ENCODE measurements at places on chromosomes 1 and 21.
A peak's percentile ranks its signal among the peaks of the same experiment; 100 is the strongest.

DNA sequence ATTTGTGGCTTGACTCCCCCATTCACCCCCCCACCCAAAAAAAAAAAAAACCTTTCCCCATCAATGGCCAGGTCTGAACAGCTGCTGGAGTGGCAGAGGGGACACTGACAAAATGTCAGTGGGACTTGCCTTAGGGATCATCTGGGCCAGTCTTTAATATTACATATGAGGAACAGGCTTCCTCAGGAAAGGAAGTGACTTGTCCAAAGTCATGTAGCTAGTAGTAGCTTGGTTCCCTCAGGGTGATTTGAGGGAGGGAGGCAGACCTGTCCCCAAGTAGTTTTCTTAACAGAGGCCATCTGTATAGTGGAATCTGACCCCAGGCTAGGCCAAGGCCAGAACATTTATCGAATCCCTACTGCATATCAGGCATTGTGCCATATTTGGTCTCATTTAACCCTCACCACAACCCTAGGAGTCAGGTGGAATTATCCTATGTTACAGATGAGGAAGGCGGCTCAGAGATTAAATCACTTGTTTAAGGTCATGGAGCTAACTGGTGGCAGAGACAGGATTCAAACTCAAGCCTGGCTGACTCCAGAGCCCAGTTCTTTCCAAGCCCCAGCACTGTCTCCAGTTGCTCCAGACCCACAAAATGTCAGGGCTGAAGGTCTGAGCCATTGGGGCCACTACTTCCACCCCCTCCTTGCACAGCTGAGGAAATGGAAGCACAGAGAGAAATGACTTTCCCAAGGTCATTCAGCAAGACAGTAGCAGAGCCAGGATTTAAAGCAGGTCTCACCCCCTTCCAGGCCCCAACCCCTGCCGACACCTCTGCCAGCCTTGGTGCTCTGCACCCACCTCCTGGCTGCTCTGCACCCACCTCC lies 10.4 kb downstream of the ZBTB7B start:
- DNase-seq, result no peak

GRCh38 chr21:21921410-21922232 lies 923.4 kb downstream of the NCAM2 start:
- no peak for DNase-seq

- DNase-seq, result no peak
These were observed 93.8 kb downstream of the DMRTA2 start for GRCh38 chr1:50329332-50329932.

DNA sequence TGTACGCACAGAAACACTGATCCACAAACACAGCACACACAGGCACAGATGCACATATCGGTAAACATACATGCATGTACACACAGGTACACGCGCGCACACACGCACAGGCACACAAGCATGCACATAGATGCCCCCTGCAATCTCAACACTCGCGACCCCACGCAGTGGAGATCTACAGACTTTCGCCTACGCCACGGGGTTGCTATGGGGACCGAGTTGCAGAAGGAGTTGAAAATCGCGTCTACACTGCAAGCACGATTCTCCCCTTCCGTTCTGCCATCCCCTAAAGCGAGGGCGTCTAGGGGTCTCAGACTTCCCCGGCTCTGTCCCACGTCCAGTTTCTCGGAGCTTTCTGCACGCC lies 826 bp downstream of the TRIM17 start:
- DNase-seq, result no peak

DNA sequence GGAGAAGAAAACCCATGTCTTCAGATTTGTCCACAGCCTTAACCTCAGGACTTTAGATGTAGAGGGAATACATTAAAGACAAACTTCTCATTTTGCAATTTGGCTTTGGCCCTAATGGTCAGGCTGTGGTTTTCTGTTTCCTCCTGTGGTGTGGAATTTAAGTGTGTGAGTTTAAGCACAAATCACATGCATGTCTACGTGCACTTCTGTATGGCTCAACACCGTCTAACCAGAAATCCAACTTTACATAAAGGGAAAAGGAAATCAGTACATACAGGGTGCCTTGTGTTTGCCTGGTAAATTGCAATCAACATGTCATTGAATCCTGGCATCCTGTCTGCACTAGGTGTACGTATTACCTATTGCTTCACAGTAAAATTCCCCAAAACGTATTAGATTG lies 1.2 kb upstream of the ZNF124 start:
- peak; percentile 6 for DNase-seq

DNA sequence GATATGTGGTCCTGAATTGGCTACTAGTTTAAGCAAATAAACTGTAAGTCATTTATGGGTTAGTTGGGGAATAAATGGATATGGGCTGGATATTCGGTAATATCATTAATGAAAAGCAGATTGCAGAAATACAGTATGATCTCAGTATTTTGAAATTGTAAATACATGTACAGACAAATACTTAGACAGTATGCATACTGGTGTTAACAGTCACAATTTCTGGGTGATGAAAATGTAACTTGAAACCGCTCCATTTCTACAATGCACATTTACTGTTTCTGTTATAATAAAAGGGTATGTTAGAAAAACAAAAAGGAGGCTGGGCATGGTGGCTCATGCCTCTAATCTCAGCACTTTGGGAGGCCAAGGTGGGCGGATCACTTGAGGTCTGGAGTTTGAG lies 28.0 kb downstream of the BLZF1 start:
- DNase-seq, result no peak

DNA sequence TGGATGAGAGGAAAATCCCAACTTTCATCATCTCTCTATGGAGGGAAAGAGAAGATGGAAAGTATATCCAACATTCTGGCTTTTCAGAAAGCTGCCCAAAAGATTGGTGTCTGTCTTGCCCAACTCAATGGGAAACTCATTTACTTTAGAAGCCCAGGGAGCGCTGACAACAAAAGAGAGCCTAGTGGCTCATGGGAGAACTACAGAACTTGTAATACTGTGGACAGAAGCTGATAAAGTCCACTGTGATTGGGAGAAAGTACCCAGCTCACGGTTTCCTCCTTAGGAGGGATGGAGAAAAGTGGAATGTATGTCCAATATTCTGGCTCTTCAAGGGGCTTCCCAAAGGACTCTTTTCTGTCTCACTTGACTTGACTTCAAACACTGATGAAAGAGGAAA lies 66.0 kb downstream of the RGS21 start:
- no peak for DNase-seq

- DNase-seq, result no peak
These were observed 3.2 kb downstream of the NIT1 start for GRCh38 chr1:161121042-161121650.

DNA sequence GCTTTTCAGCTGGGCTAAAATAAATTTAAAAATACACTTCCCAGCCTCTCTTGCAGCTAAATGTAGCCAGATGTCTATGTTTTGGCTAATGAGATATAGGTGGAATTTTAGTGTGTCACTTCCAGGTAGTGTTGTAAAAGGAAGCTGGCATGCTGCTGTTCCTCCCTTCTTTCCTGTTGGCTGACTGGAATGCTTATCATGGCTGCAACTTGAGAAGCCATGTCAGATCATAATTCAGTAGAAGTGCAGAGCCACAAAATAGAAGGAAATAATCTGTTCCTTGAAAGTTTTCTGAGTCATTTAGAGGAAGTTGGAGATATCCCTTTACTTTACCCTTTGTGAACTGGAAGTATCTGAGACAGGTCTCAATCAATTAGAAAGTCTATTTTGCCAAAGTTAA lies 10.9 kb upstream of the RBM15 start:
- DNase-seq, result no peak

- DNase-seq, result no peak
These were observed 93.8 kb downstream of the ZFYVE9 start for GRCh38 chr1:52235646-52236045.

GRCh38 chr1:64403331-64403730 lies 66.6 kb upstream of the CACHD1 start:
- no peak for DNase-seq

GRCh38 chr1:116679091-116679827 lies 11.7 kb upstream of the IGSF3 start:
- DNase-seq, result no peak

DNA sequence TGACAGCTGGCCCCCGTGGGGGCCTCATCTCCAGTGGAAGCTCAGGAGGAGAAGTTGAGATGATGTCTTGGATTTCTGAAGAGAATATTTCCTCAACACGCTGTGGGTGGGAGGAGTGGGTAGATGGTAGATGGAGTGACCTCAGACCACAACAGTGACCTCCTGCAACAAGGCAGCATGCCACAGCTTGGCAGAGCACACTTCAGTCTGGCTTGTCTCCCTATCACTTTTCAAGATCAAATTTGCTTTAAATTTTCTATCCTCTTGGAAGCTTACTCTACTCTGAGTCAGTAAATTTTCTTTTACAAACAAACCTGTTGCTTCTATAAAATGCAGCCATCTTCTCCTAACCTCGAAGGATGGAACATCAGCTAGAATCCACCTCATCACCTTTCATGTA lies 59.7 kb downstream of the NTPCR start:
- DNase-seq, result no peak

GRCh38 chr21:42597487-42598158 lies 55.8 kb upstream of the PDE9A start:
- no peak for DNase-seq

DNA sequence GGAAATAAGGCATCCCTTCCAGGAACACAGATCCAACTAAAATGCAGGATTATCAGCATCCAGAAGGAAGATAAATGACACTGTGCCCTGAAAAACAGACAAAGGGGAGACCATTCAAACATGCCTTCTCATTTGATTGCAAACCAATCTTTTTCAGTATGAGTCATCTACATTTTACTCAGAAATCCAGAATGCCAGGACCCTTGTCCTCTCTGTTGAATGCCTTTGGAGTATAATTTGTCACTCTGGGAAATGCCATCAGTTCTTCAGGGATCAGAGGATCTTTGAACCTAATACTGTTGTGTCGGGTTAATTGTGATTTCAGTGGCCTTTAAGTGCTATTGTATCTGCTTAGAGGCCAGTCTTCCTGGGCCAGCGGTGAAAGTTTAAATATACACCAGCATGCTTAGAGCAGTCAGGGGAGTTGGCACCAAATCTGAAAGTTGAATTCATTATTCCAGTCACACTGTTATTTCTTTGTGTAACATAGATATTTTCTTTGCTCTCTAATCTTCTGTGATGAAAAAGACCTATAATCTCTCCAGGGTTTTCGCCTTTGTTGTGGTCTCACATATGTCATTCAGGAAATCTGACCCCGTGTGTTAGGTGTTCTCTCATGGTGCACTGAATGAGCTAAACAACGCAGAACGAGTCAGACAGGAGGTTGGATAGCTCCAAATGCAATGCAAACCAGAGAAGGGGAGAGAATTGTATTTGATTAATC lies 364.8 kb upstream of the SGIP1 start:
- no peak for DNase-seq

DNA sequence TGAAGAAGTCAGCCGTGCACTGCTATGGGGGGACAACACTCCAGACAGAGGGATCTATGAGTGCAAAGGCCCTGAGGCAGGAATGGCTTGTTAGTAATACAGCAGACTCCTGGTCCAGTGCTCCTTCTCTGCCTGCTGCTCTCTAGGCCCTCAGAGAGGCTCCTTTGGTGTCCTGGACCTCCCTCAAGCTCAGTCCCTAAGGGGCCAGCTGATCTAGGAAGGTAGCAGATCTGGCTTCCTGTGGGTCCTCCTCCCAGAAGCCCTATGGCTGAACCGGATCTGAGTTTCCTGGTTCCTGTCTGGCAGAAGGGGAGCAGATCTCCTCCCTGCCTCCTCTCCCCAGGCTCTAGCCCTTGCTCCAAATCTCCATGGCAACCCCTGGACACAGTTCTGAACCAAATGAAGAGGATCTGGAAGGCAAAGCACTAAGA lies at the start of gene LDLRAD2:
Gene LDLRAD2, plus strand, starts transcription at position 391 of the 431 bp plus-strand sequence. CDS start 187 bp downstream, outside the sequence.
- no peak for DNase-seq

DNA sequence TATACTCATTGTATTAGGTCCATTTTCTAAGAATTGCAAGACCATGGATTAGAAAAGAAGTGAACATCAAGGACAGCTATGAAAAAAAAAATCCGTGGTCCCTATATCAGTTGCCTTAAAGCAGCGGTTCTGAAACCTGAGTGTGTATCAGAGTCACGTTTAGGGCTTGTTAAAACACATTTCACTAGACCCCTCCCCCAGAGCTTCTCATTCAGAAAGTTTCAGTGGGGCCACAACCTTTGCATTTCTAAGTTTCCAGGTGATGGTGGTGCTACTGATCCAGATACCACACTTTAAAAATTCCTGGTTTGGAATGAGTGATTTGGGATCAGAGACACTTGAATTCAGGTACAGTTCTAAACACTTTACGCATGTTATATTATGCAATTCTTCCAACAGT lies 96.1 kb upstream of the PRMT6 start:
- DNase-seq, result no peak

GRCh38 chr1:2506007-2506860 lies 20.2 kb downstream of the PANK4 start:
- DNase-seq, result no peak

DNA sequence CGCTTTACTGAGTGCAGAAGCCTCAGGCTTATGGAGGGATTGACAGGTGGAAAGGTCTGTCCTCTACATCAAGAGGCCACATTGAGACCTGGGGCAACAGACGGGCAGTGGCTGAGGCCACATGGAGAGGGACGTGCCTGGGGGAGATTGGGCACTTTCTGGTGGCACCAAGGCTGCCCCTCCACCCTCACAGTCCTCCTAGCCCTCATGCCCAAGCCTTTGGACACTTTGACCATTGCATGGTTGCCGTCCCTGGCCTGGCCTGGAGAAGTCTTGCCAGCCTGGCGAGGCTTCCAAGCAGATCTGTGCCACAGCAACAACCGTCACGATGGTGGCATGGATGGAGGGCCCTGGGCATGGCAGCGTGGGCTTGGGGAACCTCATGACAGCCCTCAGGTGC lies 192.1 kb upstream of the VAMP3 start:
- no peak for DNase-seq

DNA sequence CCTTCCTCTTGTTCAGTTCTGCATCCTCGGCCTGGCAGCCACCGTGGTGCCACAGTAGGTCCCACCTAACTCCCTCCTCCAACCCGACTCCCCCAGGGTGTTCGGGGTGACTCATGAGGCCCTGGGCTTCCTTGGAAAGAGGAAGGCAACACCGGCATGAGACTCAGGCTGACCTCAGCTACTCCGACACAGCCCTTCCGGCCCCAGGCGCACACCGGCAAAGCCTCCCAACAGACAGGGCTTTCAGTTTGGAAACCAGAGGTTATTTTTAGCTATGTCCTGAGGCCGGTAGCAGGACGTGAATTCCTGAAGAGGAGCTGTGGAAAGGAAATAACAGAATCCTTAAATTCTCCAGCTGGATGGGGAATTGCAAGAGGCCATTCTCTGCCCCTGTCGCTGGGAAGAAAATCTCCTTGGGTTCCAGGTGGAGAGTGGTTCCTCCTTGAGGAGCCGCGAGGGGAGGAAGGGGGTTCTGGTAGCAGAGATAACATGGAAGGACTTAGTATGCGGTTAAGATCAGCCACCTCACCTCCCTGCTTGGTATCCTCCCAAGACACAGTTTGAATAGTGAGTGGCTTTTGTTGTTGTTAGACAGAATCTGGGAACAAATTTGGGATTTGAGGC lies 24.4 kb downstream of the PLXNA2 start:
- DNase-seq, result no peak
